HT1080 (cell line): ENCODE measurements at places on chromosomes 3 and 15. TPM values are rescaled to one million over a fixed set of nuclear protein-coding genes. Genes with fewer than 3 reads are reported as not detected.

- DNase-seq = no peak
These were observed 31.5 kb upstream of the SLC6A6 start for GRCh38 chr3:14370720-14371572.

- DNase-seq = no peak
These were observed 15.3 kb downstream of the TTC21A start for GRCh38 chr3:39122813-39123212.

DNA sequence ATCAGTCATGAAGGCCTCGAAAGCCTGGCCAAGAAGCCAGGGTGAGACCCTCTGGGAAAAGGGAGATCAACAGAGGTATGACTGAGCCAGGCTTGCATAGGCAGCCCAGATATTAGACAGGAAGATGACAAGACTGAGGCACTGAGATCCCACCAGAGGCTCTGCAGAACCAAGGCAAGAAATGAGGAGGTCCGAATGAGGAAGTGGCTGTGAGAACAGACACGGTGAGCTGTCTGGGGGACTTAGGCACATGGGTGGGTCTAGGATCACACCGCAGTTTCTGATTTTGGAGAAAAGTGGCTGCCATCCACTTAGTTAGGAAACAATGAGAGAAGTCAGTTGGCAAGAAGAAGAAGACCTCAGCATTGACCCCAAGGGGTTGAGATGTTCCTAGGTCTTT, 31.5 kb upstream of the PRSS50 start:
- DNase-seq = no peak

- no peak for DNase-seq
These were observed 357.9 kb upstream of the KCNH8 start for GRCh38 chr3:18790384-18790783.

DNA sequence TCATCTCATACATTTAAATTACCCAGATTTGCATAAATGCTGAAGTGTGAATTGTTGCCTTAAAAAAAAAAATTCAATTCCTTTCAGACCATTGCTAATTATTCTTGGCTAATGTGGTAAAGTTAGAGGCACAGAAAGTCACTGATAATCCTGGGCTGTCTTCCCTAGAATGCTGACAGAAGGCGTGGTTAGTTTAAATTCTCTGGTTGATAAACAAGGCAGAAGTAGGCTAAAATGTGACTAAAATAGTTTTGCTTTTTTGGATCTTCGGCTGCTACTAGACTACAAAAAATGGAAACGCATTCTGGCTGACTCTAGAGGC, 193.7 kb downstream of the OTOL1 start:
- no peak for DNase-seq

LIPH gene
- total RNA-seq = 0.13 and 0.63 TPM in 2 replicates

GOLGA8R gene
- total RNA-seq = 0.17 and 0.69 TPM in 2 replicates

DNA sequence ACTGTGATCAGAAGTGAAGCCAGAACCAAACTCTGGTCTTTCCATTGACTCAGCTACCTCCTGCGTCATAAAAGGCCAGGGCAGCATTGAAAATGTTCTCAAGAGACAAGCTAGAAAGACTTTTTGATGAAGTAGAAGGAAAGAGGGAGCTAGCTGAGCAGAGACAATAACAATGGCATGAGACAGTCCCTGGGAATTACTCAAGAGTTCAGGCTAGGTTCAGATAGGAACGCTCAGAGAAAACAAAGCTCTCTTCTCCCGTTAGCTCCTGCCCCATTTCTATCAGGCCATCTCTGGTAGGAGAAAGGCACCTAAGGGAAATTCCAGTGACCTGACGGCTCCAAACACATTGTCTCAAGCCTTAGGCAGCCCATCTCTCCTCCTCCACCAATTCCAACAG, 7.0 kb upstream of the OXTR start:
- DNase-seq = no peak

AGTR1 gene
- 0.07 TPM in 1 of 2 replicates, not detected in the other for total RNA-seq

- DNase-seq = no peak
These were observed 94.6 kb upstream of the UBE2E2 start for GRCh38 chr3:23108451-23109057.

DNA sequence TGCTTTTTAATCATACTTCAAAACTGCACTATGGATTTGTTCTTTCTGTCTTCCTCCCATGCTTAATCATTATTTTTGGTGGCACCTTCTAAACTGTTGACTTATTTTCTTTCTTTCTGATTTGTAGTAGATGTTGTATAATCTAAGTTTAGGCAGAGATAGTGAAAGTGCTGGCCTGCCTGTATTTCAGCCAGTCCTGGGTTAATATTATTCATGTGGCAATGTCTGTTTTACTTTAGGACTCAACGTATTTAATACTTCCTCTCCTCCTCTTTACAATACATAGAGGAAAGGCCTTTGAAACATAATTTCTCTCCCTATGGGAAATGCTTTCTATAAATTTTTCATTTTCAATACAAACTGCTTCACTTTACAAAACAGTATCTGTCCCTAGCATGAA, 327.7 kb upstream of the TPRG1 start:
- DNase-seq = no peak

GRCh38 chr15:92383519-92384324, 10.0 kb upstream of the ST8SIA2 start:
- DNase-seq = no peak

- no peak for DNase-seq
These were observed 38.0 kb upstream of the GBE1 start for GRCh38 chr3:81799403-81799802.

DNA sequence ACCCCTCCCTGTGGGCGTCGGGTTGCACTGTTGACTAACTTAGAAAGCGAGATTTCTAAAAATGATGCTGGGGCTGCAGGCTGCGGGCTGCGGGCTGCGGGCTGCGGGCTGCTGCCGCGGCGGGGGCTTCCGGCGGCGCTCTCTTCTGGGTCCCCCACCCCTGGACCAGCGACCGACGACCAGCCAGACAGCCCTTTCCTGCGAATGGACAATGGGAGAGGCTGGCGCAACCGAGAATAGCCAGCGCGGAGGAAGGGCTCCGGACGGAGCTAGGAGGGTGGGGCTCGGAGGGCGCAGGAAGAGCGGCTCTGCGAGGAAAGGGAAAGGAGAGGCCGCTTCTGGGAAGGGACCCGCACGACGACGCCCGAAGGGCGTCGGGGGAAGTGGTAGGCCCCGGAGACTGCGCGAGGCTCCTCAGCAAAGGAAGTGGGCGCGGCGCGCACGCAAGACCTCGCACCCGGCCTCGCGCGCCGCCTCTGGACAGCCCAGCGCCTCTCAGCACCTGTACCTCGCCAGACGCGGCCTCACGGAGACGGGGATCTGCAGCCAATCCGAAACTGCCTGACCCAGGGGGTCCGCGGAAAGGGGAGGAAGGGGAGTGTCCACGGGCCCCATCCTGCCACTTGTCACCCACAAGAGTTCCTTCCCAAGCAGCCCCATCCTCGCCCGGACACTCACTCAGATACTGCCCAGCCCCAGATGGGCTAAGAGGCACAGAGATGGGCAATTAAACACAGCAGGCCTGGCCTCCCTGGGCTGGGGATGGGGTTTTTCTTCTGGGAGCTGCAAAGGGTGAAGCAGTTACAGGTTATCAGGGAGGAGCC, 70.7 kb downstream of the SLC12A8 start:
- no peak for DNase-seq

DNA sequence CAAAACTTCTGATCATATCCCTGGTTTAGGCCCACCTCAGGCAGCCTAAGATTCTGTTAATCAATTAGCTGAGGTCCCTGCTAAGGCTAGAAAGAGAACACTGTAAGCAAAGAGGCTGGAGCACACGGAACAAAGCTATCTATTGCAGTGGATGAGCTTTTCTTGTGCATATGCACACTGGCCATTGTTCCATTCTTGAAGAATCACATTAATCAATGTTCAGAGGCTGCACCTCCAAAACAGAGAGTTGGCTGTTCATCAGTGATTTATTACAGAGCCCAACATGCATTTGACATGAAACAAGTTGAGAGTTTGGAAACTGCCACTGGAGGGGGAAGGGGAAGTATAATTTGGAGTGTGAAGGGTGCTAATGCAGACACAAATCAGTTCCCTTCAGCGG, 873.0 kb downstream of the ROBO1 start:
- no peak for DNase-seq

GRCh38 chr15:29045717-29046116, 159.9 kb downstream of the APBA2 start:
- DNase-seq = peak; percentile 82

VGLL3 gene
- 0.87 and 0.88 TPM in 2 replicates for total RNA-seq

MFGE8 gene
- 18.7 and 27.6 TPM in 2 replicates for total RNA-seq

ZNF717 gene
- 10.8 and 12.1 TPM in 2 replicates for total RNA-seq

SLC49A4 gene
- 24.3 and 25.5 TPM in 2 replicates for total RNA-seq

DNA sequence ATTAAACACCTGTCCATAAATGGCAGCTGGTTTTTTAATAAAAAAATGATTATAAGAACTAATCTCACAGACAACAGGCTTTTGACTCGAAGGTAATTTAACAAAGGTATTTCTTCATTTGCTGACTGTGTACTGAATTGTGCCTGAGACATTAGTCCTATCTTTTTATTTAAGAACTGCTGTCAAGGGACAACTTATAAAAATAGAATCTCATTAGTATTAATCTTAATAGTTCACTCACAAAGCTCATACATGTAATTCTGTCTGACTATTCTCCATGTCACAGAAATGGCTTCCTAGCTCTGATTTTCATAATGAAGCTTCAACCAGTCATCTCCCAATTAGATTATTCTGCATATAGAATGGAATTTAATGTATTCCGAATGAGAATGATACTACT, 276.9 kb upstream of the PDZRN3 start:
- DNase-seq = no peak

NIPA2 gene
- 143 and 150 TPM in 2 replicates for total RNA-seq

GRCh38 chr15:69979262-69979661, 118.5 kb downstream of the TLE3 start:
- peak; percentile 40 for DNase-seq

GRCh38 chr15:58666957-58667356, 82.5 kb downstream of the ADAM10 start:
- DNase-seq = no peak

- DNase-seq = no peak
These were observed 27.0 kb upstream of the UBE3A start for GRCh38 chr15:25465835-25466234.

DNA sequence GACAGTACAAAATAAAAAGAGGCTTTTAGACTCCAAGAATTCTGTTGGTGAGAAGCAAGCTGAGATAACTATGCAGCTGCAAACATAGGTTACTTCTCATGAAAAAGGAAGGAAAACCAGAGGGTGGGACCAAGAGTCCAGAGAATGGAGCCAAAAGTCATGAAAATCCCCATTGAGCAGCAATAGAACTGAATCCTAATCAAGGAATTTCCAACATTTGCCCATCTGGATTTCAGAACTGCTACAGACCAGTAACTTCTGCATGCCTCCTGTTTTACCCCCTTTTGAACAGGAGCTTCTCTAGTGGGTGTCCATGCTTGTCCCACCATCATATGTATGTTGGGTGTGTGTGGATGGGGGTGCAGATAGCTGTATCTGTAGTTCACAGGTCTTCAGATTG, 33.6 kb upstream of the BNC1 start:
- DNase-seq = no peak

SLC9A9 gene
- total RNA-seq = 1.5 and 2.8 TPM in 2 replicates

- DNase-seq = peak; percentile 46
These were observed 69.0 kb downstream of the COL6A5 start for GRCh38 chr3:130414457-130414856.

DNA sequence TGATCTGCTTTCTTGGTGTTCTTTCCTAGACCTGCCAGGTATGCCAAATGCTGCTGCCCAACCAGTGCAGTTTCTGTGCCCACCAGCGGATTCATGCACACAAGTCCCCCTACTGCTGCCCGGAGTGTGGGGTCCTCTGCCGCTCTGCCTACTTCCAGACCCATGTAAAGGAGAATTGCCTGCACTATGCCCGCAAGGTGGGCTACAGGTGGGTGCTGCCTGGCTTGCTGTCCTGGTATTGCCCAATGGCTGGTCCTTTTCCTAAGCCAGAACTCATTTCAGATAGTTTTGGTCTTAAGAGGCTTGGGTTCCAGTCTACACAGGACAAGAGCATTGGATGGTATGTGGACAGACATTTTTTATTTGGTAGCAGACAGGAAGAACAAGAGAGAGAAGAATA, 26.5 kb upstream of the ALPK3 start:
- DNase-seq = no peak

DNA sequence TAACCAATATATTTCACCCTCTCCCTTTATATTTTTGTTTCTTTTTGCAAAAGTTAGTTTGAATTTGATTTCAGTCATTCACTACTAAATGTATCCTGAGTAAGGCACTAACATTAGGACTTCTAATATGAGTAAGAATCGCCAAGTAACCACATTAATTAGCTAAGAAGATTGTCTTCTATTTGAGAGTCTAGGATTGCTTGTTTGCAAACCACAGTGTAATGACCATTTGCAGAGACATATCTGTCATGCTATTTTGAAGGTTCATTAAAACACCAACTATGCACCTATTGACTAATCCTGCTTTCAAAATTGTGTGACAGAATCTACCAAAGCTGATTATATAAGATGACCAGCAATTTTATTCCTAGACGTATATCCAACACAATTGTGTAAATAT, 5.3 kb upstream of the EID1 start:
- no peak for DNase-seq

- DNase-seq = no peak
These were observed 55.8 kb upstream of the PDZRN3 start for GRCh38 chr3:73680391-73681095.

IL17RD gene
- 4.3 and 5.7 TPM in 2 replicates for total RNA-seq

- DNase-seq = no peak
These were observed 531.2 kb upstream of the CFAP20DC start for GRCh38 chr3:59580996-59581395.

TBC1D2B gene
- total RNA-seq = 13.3 and 15.9 TPM in 2 replicates

FBXW12 gene
- total RNA-seq = not detected in 2 replicates

SPTBN5 gene
- 2.3 and 3.9 TPM in 2 replicates for total RNA-seq

TMCO5A gene
- total RNA-seq = not detected in 2 replicates

DNA sequence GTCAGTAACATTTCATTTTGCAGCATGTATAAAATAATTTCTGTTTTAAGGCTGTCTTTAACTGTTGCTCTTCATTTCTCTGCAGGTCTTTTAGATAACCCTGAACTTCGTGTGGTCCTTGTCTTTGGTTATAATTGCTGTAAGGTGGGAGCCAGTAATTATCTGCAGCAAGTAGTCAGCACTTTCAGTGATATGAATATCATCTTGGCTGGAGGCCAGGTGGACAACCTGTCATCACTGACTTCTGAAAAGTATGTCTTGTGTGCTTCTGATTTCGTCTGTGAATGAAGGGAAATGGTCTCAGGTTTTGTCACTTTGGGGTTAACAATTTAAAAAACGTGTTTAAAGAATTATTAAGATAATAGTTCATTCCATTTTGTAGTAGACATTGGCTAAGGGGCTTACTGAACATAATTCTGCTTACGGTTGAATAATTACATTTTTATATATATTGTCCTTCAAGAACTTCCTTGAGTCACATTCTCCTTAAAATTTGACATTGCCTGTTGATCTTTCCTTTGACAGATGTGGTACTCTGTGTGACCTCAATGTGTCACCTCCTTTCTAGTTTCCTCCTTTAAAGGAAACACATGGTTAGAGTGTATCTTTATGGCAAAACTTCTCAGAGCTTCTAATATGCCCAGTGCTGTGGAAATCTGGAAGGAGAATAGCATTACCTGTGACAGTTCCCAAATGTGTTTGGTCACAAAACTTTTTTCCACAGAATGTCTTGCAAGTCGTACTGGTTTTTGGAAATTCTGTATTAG, 26.3 kb downstream of the FBXO22 start:
- DNase-seq = no peak

GRCh38 chr3:23966328-23966727, 21.2 kb downstream of the NR1D2 start:
- DNase-seq = no peak

PGBD4 gene
- total RNA-seq = 2.9 and 3.0 TPM in 2 replicates
